ENCODE measurements at places on chromosomes 11 and 22.
A peak's percentile ranks its signal among the peaks of the same experiment; 100 is the strongest.

DNA sequence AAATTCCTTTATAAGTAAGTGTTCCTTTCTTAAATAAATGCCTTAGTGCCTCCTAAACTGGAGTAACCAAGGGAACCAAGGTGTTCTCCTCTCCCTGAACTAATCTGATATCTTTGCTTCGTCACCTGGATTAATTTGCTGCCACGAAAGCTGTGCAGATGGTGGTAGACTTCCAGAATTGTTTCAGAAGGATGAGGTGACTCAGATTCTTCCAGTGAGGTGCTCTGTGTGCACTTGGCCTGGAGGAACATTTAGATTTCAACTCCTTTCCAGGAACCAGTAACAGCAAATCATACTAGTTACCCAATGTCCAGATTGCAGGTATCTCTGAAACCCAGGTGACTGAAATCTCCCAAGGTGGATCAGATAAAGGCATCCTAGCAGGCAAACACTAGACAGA is 181.9 kb downstream of the FAT3 start:
- DNase-seq: no peak

DNA sequence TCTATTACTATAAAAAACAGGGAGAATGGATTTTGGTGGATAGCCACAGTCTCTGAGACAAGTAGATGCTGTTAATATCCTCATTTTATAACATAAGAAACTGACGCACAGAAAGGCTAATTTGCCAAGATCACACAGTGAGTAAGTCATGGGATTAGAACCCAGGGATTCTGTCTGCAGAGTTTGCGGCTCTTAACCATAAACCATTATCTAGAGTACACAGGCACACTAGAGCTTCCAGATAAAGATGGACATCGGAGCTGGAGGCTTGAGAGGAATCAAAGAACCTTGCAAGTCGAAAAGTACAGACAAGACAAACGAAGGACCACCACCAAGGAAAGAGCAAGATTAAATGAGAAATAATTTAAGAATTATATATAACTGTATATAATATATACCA is 11.3 kb downstream of the LGALS12 start:
- DNase-seq: no peak

- no peak for DNase-seq
These were observed 71.6 kb downstream of the EXT2 start for GRCh38 chr11:44167046-44167445.

DNA sequence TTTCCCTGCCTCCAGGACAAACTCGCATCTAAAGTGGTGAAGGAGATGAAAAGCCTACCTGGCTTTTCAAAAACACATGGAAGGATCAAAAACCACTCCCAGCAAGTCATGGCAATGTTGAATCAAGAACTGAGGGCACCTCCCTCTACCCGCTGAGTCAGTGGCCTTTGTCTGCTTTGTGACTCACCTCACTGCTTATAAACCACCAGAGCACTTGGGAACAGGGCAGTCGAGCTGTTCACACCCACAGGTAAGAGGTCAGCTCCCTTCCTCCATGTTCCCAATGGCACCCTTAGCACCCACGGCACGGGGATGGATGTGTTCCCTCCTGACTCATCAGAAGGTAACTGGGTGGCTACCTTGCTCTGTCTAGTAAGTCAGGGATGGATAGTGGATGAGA is 21.7 kb downstream of the TENM4 start:
- DNase-seq: peak; percentile 33

- no peak for DNase-seq
These were observed 6.4 kb downstream of the VPS51 start for GRCh38 chr11:65102142-65103095.

DNA sequence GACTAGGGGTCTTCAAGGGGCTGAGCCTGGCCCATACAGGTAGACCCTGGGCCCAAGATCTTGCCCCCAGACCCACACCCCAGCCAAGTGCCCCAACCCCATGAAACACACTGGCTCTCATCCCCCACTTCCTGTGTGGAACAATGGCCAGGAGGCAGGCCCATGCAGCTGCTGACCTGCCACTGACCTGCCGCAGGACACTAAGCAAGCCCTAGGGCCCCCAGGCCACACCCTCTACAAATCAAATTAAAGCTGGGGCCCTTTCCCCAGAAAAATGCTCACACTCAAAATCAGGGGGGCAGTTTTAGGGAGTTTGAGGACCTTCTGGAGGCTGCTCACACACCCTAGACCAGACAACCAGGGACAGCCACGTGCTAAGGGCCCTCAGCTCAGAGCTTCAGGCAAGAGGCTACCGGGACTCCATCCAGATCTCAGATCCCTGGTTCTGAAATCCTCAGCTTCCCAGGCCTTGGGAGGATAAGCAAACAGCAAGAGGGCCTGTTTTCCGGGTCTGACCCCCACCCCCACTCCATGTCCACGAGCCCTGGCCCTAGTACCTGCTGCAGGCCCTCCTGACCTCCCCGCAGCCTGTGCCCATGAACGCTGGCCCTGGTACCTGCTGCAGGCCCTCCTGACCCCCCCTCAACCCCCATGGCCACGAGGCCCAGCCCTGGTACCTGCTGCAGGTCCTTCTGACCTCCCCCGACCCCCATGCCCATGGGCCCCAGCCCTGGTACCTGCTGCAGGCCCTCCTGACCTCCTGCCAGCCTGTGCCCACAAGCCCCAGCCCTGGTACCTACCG is 10.0 kb downstream of the CARD10 start:
- DNase-seq: no peak
